ENCODE measurements at places on chromosomes 2 and 18. TPM values are rescaled to one million over a fixed set of nuclear protein-coding genes. Genes with fewer than 3 reads are reported as not detected.
A peak's percentile ranks its signal among the peaks of the same experiment; 100 is the strongest.

The VWA3B gene
- total RNA-seq = 0.09 TPM

The DCDC2C gene
- total RNA-seq = not detected

The IL1RL1 gene
- total RNA-seq = not detected

The DES gene
- total RNA-seq = 47.0 TPM

The KCNIP3 gene
- total RNA-seq = 3.6 TPM

The KCNG2 gene
- not detected for total RNA-seq

- peaks cover 2% of the 10 kb centered on the region for H3K27me3 ChIP-seq
- H3K4me3 ChIP-seq = peak overlapping the region; percentile 61
- peaks cover 6% of the 10 kb centered on the region for H3K36me3 ChIP-seq
Observed at GRCh38 chr2:200509235-200509611, 645 bp downstream of the KCTD18 start.

- no peak overlapping the region for H3K27ac ChIP-seq
- no peaks in the 10 kb centered on the region for H3K4me1 ChIP-seq
- no peaks in the 10 kb centered on the region for H3K27me3 ChIP-seq
- H3K4me3 ChIP-seq = no peak overlapping the region
- H3K36me3 ChIP-seq = no peaks in the 10 kb centered on the region
- DNase-seq = no peak
Observed at GRCh38 chr2:168355779-168356476, 100.1 kb upstream of the CERS6 start.

- H3K27ac ChIP-seq = no peak overlapping the region
- H3K27me3 ChIP-seq = no peaks in the 10 kb centered on the region
- no peaks in the 10 kb centered on the region for H3K4me1 ChIP-seq
- no peak for DNase-seq
- no peak overlapping the region for H3K4me3 ChIP-seq
Observed at GRCh38 chr2:133444465-133444864, 123.8 kb downstream of the NCKAP5 start.

GRCh38 chr2:48018480-48018879 is 112.2 kb upstream of the FBXO11 start:
- no peaks in the 10 kb centered on the region for H3K4me1 ChIP-seq
- H3K27ac ChIP-seq = no peak overlapping the region
- no peak for DNase-seq
- H3K4me3 ChIP-seq = no peak overlapping the region

GRCh38 chr2:201900362-201900761 is 94.0 kb downstream of the CDK15 start:
- no peak overlapping the region for H3K27ac ChIP-seq
- H3K36me3 ChIP-seq = no peaks in the 10 kb centered on the region
- DNase-seq = no peak

DNA sequence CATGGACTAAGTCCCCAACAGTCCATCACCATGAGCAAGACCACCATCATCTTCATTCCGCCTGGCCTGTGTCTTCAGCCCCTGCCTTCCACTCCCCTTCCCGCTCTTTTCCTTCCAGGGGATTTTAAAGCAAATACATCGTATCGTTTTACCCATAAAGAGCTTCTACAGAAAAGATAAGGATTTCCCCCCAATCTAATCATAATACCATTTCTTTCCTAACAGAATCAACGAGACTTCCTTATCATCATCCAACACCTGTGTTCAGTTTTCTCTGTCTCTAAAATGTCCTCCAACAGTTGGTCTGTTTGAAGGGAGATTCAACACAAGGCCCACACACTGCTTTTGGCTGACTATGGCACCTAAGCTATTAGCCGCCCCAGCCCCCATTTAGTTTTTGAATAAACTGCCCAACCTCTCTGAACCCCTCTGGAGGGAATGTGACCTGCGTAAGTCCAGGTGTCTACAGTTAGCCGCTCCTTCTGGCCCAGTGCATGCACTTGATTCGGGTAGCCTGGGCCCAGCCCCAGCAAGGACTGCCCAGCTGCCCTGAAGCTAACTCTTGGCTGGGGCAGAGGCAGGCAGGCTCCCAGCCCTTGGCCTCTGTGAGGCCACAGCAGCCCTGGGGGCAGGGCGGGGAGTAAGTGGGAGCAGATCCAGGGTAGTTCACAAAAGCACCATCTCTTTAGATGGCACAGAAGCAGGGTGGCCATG is 25.3 kb upstream of the SEMA4C start:
- H3K36me3 ChIP-seq = no peaks in the 10 kb centered on the region
- H3K4me1 ChIP-seq = peaks cover 18% of the 10 kb centered on the region
- no peak overlapping the region for H3K27ac ChIP-seq
- no peak overlapping the region for H3K4me3 ChIP-seq
- DNase-seq = no peak

DNA sequence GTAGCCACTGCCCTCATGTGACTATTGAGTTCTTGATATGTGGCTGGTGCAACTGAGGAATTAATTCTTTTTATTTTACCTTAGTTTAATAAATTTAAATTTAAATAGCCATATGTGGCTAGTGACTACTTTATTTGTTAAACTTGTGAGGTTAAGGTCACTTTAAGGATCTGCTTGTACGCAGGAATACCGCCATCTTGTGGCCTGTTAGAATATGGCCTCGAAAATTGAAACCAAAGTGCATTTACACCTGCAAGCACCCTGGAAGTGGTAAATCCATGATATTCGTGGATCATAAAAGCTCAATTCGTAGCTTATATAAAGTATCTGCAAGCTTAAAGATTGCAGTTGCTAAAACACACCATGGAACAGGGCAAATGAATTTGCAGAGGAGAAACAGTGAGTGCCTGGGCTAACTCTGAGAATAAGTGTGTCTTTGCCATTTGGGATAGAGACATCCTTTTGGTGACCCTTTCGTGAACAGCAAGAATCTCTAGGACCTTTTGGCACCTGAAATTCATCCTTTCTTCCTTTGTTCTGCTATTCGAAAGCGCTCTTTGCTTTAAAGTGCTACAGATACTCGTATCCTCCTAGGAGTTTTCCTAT is 59.9 kb upstream of the REG3A start:
- H3K27me3 ChIP-seq = no peaks in the 10 kb centered on the region
- peak; percentile 74 for DNase-seq
- no peaks in the 10 kb centered on the region for H3K4me1 ChIP-seq
- H3K4me3 ChIP-seq = no peak overlapping the region

GRCh38 chr2:174634130-174635014 is 36.8 kb upstream of the WIPF1 start:
- H3K4me3 ChIP-seq = no peak overlapping the region
- H3K27me3 ChIP-seq = no peaks in the 10 kb centered on the region
- peak overlapping the region; percentile 26 for H3K27ac ChIP-seq
- no peak for DNase-seq
- H3K4me1 ChIP-seq = peaks cover 7% of the 10 kb centered on the region

DNA sequence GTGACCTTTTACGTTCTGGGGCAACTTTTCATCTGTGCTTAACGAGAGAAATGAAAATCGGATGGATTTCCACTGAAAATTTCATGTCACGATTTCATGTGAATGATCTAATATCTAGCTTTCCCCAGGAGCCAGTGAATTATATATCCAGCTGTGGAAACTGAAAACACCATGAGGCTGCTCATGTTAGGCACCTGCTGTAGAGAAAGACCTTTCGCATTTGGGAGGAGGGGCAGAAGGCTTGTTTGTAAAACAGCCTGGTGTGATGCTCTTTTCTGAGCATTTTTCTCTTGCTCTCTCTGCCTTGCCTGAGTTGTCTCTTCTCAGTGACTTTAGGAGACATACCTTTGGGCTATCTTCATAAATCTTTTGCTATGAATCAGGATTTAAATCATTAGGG is 84.6 kb upstream of the CYP1B1 start:
- no peaks in the 10 kb centered on the region for H3K27me3 ChIP-seq
- no peak overlapping the region for H3K27ac ChIP-seq
- no peaks in the 10 kb centered on the region for H3K4me1 ChIP-seq
- no peak overlapping the region for H3K4me3 ChIP-seq
- H3K36me3 ChIP-seq = no peaks in the 10 kb centered on the region

- no peaks in the 10 kb centered on the region for H3K27me3 ChIP-seq
- H3K4me3 ChIP-seq = no peak overlapping the region
- H3K27ac ChIP-seq = no peak overlapping the region
- no peaks in the 10 kb centered on the region for H3K36me3 ChIP-seq
- no peaks in the 10 kb centered on the region for H3K4me1 ChIP-seq
Observed at GRCh38 chr2:113767811-113768460, 11.5 kb upstream of the SLC35F5 start.

GRCh38 chr18:2568129-2568528 is 3.2 kb downstream of the METTL4 start:
- DNase-seq = no peak

Measured in cardiac muscle cell (in vitro differentiated cells and primary cell).